ENCODE measurements at places on chromosomes 4 and X.

DNA sequence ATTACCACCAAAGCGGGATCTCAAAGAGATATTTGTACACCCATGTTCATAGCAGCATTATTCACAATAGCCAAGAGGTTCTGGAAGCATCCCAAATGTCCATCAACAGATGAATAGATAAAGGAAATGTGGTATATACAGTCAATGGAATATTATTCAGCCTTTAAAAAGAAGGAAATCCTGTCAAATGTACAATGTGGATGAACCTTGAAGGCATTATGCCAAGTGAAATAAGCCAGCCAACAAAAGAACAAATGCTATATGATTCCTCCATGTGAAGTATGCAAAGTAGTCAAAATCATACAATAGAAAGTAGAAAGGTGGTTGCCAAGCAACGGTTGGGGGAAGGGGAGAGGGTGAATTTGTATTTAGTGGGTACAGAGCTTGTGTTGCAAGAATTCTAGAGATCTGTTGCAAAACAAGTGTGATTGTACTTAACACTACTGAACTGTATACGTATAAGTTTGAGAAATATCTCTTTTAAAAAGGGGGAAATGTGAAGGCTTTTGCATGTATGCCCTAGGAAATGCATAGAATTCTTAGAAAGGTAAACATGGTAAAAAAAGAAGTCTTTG, 5.0 kb upstream of the ZRSR2 start:
- no peak for DNase-seq

- no peak for DNase-seq
These were observed 43.8 kb downstream of the PJA1 start for GRCh38 chrX:69121321-69122000.

DNA sequence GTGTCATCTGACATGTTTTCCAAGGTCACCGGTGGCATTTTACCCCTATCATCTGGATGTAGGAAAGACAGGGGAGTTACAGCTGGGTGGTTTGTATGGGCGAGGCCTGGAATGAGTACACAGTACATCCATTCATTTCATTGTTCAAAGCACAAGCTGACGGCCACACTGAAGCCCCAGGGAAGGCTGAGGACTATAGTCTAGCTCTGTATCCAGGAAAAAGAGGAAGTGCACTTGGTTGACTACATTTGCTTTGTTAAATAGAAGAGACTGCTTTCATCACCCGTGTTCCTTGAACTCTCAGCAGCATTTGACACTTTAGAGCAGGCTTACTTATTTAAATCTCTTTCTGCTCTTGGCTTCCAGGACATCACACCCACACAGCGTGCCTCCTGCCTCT, 1041.0 kb upstream of the TENM3 start:
- no peak for DNase-seq

GRCh38 chr4:166202991-166203390, 330.0 kb downstream of the TLL1 start:
- no peak for DNase-seq

DNA sequence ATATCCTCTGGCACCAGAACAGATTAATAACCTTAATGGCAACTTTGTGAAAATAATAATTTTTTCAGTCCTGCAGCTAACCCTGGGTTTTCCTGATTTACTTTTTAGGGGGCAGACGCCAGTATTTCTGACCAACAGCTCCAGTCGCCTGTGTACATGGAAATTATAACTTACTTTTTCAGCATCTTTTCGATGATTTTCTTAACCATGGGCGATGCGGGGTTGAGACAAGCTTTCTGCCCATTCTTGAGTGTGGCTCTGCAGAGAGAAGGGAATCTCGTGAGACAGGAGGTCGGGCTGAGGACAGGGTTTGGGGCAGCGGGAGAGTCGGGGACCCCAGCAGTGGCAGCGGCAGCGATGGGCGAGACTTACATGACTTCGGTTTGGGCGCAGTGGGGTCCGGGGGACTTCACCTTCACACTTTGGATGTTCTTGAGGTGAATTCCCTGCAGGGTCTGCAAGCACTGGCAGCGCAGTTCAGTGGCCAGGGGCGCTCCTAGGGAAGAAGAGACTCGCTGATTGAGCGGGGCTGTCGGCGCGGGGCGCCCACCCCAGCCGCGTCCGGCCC, 484 bp downstream of the CXCL2 start:
- no peak for DNase-seq

GRCh38 chrX:8036914-8037313, 109.7 kb upstream of the PNPLA4 start:
- DNase-seq, result no peak

DNA sequence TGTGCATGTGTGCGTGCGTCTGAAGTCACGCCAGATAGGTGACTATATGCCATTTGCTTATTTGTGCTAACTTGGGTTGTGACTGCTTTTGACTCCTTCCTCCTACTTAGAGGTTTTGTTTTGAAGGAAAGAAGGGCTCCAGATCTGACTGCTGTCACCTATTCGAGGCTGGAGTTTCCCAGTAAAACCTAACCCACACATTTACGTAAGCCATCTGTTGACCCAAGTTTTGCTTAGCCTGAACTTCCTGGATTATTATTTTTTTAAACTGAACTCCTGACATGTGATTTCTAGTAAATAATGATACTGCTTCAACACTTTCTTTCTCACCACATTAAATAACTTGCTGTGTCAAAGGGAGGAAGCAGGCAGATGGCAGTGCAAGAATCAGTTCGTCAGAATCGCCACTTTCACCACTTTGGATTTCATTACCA, 41.5 kb downstream of the DTHD1 start:
- DNase-seq, result no peak

DNA sequence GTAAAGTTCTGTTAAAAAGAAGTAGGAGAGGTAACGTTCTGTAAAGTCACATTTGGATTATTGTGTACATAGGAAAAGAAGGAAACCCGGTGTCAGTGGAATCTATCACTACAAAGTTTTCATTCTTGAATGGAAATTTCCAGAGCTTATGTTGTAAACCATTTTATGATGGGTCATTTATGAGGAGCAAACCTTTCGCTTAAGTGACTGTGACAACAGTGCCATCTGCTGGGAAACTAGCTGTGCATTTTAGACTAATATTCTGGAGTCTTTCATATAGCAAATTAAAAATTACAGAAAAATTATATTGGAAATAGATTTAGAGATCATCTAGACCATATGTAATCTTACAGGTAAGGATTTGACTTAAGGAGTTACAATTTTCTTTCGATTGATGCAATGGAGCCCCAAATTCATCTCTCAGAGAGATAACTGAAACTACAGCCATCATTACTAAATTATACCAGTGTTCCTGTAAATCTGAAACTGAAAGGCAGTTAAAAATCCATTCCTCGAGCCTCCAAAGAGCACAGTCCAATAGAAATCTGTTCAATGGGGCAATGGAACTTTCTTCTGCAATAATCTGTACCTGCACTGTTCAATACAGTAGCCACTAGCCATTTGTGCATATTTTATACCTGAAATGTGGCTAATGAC, 26.9 kb downstream of the ASB9 start:
- DNase-seq, result peak; percentile 7

- peak; percentile 9 for DNase-seq
These were observed 90.5 kb upstream of the ZNF827 start for GRCh38 chr4:146029147-146029546.

DNA sequence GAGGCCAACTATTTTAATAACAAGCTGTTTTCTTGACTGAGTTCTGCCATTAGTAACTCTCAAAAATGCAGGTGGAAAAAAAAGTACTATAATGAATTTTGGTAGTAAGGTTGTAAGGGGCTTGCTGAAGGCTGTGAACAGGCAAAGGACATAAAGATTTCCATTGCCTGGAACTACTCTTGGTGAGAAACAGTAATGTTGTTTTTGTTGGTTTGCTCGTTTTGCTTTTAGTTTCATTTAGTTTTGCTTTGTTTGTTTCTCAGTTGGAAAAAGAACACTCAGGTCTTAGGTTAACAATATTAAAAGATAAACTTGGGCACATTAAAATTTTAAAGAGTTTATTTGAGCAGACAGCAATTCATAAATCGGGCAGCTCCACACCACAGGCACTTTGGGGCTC, 824.5 kb upstream of the HTR2C start:
- DNase-seq, result no peak

DNA sequence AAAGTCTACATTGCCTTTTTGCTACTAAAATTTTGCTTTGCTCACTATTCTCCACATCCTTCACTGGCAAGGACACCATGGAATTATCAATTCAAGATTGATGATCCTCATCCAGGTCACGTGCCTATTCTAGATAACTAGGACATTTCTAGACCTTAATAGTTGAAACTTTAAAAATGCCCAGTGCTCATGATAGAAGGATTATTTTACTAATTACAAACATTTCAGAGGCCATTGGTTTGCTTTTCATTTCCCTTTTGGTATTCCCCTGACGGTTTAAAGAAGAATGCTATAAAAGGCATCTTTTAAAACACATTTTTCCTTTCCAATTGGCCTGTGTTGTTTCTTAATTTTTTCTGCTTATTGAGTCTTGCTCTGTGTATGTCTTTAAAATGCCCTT, 249.4 kb downstream of the NDST4 start:
- no peak for DNase-seq

DNA sequence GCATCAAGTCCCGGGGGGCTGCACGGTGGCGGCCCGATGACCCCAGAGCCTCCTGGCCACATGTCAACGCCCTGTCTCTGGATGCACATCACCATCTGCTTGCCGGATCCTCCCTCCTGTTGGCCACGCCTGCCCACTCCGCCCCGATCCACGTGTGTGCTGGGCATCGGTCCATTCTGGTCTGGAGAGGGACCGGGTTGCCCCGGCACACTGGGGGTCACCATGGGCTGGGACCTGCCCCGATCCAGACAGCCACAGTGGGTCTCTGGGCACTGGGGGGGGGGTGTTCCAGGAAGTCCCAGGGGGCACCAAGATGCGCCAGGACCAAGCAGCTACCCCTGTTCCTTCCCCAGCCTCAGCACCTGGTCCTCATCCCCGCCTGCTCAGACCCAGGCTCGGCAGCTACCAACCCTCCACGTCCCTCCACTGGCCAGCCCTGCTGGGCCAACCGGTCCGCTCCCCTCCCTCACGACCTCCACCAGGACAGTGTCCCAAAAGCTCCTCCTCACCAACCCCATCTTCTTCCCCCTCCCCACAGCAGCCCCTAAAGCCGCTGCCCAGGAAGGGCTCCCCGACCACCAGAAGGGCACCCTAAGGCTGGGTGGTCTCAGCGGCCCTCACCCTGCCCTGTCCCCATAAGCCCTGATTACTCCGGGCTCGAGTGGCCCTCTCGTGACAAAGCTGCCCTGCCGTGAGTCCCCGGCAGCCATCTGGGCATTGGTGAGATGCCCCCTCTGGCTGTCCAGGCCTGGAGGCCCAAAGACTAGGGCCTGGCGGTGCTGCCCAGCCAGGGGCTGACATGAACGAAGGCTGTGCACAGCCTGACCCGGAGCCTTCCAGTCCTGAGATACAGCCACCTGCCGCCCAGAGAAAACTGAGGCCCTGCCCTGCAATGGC, 4.6 kb downstream of the CTBP1 start:
- no peak for DNase-seq

- no peak for DNase-seq
These were observed 45.6 kb downstream of the TMEM154 start for GRCh38 chr4:152634110-152634760.

DNA sequence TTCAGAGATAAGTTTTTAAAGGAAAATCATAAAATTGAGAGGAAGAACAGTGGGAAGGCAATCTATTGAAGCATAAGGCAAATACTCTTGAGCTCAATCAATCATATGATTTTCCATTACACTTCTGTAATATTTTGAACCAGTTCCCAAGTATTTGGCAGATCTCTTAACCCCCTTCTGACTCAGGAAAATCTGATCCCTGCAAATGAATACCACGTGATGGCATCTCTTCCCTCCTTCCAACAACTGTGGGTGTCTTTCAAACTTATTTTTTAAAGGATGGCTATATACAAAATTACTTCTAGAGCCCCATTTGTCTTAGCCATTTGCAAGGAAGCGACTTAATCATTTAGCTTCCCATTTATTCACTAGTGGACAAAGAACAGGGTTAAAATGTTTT, 41.9 kb downstream of the AMOT start:
- peak; percentile 3 for DNase-seq

DNA sequence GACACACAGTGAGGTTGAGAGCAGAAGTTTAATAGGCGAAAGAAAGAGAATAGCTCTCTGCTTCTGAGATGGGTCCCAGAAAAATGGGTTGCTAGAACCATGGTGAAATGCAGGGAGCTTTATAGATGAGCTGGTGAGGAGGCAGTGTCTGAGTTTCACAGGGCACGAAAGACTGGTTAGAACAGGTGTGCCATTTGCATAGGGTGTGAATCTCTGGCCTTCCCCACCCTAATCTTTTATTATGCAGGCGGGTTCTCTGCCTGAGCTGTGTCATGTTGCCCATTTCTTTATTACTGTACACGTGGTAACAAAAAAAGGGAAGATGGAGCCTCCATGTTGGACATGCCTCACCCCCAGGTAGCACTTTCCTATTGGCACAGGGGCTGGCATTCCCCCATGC, 39.1 kb downstream of the FUNDC1 start:
- DNase-seq, result no peak

DNA sequence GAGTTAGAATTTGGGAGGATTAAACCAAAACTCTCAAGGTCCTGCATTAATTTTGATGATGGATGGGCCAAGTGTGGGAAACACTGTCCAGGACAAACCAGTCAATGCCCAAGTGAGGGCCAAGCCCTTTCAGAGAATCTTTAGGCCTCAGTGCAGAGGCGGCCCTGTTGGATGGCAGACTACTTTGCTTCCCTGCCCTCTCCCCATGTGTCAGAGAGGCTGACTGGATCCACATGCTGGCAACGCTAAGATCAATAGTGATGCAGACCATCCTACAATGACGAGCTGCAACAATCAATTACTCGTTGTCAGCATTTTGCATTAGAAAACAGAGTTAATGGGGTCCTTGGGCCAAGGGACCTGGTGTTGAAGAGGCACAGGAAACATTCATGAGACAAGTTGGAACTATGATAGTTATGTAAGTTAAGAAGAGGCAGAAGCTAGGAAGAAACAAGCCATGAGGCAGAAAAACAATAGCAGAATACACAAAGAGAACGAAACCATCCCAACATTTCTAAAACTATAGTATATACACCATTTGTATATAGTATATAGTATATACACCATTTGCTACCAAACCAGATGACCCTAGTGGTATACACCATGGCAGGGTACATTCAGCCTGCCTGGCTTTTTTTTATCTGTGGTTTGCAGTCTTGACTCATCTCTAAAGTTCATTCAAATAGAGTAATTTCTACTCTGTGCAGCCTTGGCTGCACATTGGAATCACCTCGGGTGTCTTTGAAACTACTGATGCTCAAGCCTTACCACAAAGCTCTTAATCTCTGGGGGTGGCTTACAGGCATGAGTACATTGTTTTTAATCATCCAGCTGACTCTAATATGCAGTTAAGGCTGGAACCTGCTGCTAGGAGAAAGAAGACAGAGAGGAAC, 147.7 kb upstream of the GYPA start:
- DNase-seq, result no peak

- DNase-seq, result no peak
These were observed 5.6 kb downstream of the PDGFRA start for GRCh38 chr4:54234497-54235205.

- no peak for DNase-seq
These were observed 229.6 kb downstream of the OPHN1 start for GRCh38 chrX:68203646-68204045.

Measured in HCEC 1CT (cell line).